ENCODE measurements at places on chromosomes 11 and 22.

- peak; percentile 17 for DNase-seq
Observed at GRCh38 chr11:104254347-104254746, 90.4 kb upstream of the PDGFD start.

- DNase-seq = no peak
Observed at GRCh38 chr11:66281776-66282467, 3.9 kb downstream of the CNIH2 start.

DNA sequence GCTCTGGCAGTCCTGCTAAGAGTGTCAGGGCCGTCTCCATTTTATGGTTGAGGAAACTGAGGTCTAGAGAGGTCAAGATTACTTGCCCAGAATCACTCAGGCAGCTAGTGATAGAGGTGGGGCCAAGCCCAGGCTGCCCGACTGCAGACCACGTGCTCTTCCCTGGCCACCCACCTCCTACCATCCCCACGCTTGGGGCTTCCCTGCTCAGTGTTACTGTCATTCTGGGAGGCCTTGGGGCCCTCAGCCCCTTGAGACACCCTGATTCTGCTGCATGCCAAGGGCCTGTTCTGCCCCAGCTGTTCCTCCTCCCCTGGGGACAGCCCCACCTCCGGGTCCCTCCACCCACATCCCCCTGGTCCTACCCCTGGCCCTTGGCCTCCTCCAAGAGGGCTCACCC, 17.2 kb upstream of the TAB1 start:
- no peak for DNase-seq

DNA sequence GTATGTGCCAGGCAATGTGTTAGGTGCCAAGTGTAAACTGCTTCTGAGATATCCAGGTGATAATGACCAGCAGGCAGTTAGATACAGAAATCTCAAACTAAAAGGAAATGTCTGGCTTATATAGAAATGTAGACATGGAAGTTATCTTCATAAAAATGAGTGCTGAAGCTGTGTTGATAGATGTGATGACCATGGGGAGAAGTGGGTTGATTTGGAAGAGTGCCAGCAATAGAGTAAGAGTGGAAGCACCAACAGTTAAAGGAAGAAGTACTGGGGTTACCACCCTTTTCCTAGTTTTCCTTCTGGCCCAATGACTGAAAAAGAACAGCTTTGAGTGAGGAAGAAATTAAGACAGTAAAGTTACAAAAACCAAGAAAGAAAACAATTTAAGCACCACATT, 68.5 kb downstream of the C2CD3 start:
- no peak for DNase-seq

GRCh38 chr11:15957234-15957633, 399.1 kb downstream of the SOX6 start:
- DNase-seq = no peak

- peak; percentile 1 for DNase-seq
Observed at GRCh38 chr22:27372969-27373670, 428.4 kb downstream of the MN1 start.

DNA sequence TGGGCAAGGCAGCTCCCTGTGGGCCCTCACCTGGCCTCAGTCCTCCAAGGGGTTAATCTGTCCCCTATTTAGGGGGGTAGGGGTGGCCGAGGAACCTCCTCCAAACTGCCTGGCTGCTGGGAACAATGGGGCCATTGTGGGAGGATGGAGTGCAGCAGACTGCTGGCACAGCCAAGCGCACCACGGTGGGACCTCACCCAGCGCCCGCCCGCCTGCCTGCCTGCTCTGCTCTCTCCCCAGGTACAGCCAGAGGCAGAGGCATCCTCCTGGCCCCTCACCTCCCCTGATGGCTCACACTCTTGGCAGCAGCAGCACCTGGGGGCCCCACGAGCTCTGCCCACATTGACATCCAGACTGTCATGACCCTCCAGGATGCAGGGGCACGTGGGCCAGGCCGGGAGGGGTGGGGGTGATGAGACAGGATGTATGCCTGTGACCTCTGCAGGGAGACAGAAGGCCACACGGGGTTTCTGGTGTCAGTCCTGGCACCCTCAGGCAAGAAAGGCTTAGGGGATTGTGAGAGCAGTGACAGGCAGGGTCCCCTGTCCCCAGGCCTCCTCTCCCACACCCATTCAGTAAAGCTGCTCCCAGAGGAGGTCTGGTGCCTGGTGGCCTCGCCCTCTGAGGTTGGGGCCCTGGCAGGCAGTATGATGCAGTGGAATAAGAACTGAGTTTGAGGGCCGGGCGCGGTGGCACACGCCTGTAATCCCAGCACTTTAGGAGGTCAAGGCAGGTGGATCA, 11.4 kb downstream of the BCL9L start:
- DNase-seq = peak; percentile 23

- no peak for DNase-seq
Observed at GRCh38 chr11:60360621-60361020, 17.7 kb upstream of the MS4A7 start.

- DNase-seq = no peak
Observed at GRCh38 chr11:12329169-12329568, 48.2 kb upstream of the PARVA start.

DNA sequence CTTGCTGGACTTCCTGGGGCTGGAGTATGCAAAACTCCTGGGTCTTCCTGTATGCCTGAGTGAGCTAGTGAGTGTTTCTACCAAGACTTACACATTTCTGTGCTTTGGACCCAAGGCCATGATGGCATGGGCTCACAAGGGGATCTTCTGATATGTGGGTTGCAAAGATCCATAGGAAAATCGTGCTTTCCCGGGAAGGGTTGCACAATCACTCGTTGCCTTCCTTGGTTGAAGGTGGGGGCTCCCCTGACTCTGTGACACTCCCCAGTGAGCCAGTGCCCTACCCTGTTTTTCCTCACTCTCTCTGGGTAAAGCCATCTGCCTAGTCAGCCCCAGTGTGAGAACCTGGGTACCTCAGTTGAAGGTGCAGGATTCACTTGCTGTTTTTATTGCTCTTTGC, 114.0 kb upstream of the CCDC179 start:
- DNase-seq = no peak

DNA sequence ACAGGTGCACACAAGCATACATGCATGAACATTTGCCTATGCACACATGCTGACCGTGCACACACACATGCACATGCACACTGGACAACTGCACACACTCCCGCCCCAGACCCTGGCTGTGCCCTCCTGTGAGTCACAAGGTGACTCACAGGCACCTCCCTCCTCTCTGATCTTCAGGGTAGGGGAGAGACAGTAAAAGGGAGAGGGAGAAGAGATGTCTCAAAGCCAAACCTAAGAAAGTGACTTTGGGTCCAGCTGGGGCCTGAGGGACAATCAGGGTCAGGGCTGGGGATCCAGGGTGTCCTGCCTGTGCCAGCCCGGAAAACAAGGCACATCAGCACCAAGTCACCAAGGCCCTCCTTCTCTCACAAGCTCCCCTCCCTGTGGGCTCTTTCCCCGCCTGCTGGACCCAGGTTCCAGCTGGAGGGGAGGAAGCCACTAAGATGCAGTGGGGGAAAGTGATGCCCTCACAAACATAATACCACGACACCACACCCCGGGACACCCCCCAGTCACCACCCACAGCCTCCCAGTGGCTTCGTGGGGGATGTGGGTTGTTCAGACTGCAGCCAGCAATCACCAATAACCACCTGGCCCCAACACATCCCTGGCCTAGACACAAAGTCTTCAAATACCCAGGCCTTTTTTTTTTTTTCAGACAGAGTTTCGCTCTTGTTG, 39.3 kb downstream of the PDGFB start:
- no peak for DNase-seq
